GM12878 (cell line): ENCODE measurements at places on chromosomes 1 and 21.

DNA sequence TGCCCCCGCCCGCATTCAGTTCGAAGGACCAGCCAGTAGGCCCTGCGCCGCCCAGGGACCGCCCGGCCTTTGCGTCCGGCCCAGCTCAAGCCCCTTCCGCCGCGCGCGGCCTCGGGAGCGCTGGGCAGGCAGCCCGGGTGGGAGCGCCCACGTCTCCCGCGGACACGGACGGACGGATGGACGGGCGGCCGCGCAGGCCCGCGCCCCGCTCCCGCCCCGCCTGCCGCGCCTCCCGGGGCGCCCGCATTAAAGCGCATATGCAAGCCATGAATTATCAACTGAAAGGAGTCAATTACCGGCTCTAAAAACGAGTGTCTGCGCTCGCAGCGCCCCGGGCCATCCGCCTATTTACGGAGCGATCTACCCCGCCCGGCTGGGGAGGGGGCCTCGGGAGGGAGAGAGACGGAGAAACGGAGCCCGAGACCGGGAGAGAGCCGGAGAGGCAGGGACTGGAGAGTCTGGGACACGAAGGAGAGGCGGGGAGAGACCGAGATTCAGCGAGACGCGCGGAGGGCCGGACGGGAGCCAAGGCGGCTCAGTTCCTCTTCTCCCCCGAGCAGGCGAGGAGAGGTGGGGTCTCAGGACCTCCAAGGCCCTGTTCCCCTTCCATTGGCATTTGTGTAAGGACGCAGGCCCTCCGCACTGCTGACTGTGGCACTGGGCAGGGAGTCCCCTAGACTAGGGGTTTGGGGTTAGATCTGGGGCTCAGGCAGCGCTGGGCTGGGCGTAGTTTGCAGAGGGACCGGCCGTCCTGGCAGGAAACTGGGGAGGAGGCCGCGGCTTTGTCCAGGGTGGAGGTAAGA is 41.3 kb upstream of the DMBX1 start:
- DNase-seq: no peak

GRCh38 chr1:245434280-245434679 is 279.5 kb downstream of the KIF26B start:
- DNase-seq: no peak

GRCh38 chr1:22317920-22318243 is 133.8 kb upstream of the ZBTB40 start:
- no peak for DNase-seq

GRCh38 chr1:245598524-245599305 is 443.9 kb downstream of the KIF26B start:
- DNase-seq: no peak

DNA sequence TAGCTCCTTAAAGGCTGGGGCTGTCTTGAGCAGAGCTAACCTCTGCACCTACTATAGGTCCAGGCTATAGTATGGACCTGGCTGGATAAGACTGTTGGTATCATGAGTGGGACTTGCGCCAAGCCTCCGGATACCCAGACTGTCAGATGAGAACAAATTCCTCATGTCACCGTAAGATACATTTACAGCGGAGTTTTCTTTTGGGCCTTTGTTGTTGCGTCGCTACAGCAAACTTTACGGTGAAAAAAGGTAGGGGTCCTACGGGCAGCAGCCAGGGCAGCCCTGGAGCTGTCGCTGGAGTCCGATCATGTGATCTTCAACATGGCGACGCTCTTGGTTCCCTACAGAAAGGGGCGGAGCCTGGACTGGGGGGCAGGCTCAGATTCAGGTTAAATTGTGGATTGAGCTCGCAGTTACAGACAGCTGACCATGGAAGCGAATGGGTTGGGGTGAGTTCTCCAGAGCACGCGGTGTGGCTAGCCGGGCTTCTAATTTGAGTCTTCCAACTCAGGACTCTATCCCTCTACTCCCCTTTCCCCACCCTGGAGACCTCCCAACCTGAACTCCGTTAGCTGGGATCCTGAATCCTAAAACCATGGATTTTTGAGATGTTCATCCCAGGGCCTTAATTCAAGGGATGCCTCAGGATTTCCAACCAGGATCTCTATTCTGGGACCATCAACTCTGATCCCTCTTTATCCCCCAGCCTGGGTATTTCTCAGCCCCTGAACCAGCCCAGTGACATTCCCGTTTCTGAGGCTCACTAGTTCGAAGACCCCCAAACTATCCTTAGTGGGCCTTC is at the start of gene UROD:
Gene UROD (plus strand): TSS at position 418 of the 802 bp plus-strand sequence. CDS start 12 bp downstream, at position 430.
- peak; percentile 90 for DNase-seq
